Thoracic aorta (tissue), 2 donors: ENCODE measurements at places on chromosomes 6 and 20. TPM values are rescaled to one million over a fixed set of nuclear protein-coding genes. Genes with fewer than 3 reads are reported as not detected.
A peak's percentile ranks its signal among the peaks of the same experiment; 100 is the strongest.

- no peaks in the 10 kb centered on the region for H3K27me3 ChIP-seq
- no peaks in the 10 kb centered on the region for H3K4me1 ChIP-seq
- H3K4me3 ChIP-seq, result no peak overlapping the region
These were observed 66.8 kb upstream of the CBLN4 start for GRCh38 chr20:56072165-56072564.

DNA sequence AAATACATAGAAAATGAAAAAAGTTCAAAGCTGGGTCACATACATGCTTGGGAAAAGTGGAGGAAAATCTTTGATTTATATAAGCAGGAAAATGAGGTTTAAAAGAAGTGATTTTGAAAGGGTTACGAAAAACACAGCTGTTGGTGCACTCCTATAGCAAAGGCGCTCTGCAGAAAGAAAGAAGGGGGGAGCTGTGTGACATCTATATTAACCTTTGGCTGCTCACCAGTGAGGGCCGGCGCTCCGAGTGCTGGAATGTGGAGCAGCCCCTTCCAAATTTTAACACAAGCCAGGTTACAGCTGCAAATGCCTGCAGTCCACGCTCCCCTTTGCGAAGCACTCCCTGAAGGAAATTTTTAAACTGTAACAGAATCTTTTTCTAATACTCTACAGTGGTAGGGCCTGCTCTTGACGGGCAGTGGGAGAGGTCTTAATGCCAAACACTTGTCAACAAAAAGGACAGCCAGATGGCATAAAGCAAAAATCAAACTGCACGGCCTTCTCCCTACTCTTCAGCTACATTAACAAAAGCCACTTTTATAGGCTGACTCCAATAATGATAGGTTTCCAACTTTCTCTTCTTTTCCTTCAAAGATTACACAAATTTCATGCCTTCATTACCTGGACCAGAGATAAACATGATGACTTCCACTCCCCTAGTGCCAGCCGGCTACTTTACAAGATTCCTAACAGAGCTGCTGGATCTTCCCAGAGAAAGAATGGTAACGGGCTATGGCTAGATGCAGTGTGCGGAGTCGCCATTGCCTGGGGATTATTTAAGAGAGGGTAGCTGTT is 4.8 kb downstream of the BMP7 start:
- H3K27me3 ChIP-seq, result no peaks in the 10 kb centered on the region
- H3K36me3 ChIP-seq, result no peaks in the 10 kb centered on the region
- no peak overlapping the region for H3K27ac ChIP-seq
- no peak overlapping the region for H3K4me3 ChIP-seq
- no peaks in the 10 kb centered on the region for H3K4me1 ChIP-seq

- H3K4me3 ChIP-seq, result no peak overlapping the region
- H3K27ac ChIP-seq, result no peak overlapping the region
These were observed 127.6 kb downstream of the TTLL2 start for GRCh38 chr6:167452338-167453081.

GRCh38 chr6:87798393-87799278 is 96.6 kb upstream of the AKIRIN2 start:
- H3K27me3 ChIP-seq, result no peaks in the 10 kb centered on the region
- no peak for DNase-seq
- no peak overlapping the region for H3K27ac ChIP-seq

- peaks cover 20% of the 10 kb centered on the region for H3K4me1 ChIP-seq
- H3K27me3 ChIP-seq, result no peaks in the 10 kb centered on the region
- H3K4me3 ChIP-seq, result peak overlapping the region; percentile 99
- H3K27ac ChIP-seq, result no peak overlapping the region
- DNase-seq, result no peak
- no peaks in the 10 kb centered on the region for H3K36me3 ChIP-seq
These were observed 1.1 kb downstream of the HSF2 start for GRCh38 chr6:122400462-122401089.

- H3K27me3 ChIP-seq, result no peaks in the 10 kb centered on the region
- no peaks in the 10 kb centered on the region for H3K36me3 ChIP-seq
- no peaks in the 10 kb centered on the region for H3K4me1 ChIP-seq
- no peak overlapping the region for H3K4me3 ChIP-seq
These were observed 15.4 kb downstream of the RPS6KA2 start for GRCh38 chr6:166611631-166612030.

- no peak overlapping the region for H3K4me3 ChIP-seq
- no peaks in the 10 kb centered on the region for H3K4me1 ChIP-seq
- DNase-seq, result no peak
- H3K27ac ChIP-seq, result no peak overlapping the region
- no peaks in the 10 kb centered on the region for H3K36me3 ChIP-seq
- no peaks in the 10 kb centered on the region for H3K27me3 ChIP-seq
These were observed 6.3 kb upstream of the FAM210B start for GRCh38 chr20:56352345-56353055.

DNA sequence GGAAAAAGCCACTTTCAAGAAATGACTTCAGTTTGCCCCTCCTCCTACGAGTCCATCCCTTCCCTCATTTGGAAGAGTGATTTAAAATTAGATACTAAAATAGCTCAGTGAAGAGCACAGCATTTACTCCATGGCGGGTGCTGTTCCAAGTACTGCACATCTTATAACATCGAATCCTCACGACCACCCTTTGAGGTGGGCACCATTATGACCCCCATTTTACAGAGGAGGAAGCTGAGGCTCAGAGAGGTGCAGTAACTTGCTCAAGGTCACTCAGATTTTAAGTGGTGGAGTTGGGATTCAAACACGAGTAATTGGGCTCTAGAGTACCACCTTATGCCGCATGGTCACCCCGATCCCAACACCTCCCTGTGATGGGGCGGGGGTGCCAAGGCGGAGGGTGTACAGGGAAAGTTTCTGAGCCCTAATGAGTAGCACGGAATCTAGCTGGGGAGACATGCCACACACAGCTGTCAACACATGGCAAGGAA is 25.5 kb downstream of the TTBK1 start:
- H3K4me1 ChIP-seq, result peaks cover 6% of the 10 kb centered on the region
- H3K36me3 ChIP-seq, result no peaks in the 10 kb centered on the region
- H3K27ac ChIP-seq, result no peak overlapping the region

- no peaks in the 10 kb centered on the region for H3K36me3 ChIP-seq
- H3K27me3 ChIP-seq, result no peaks in the 10 kb centered on the region
- no peak overlapping the region for H3K4me3 ChIP-seq
These were observed 1378.6 kb upstream of the DEFB115 start for GRCh38 chr20:29878777-29879442.

GRCh38 chr6:150527100-150527499 is 72.6 kb upstream of the PLEKHG1 start:
- peak overlapping the region; percentile 35 for H3K4me3 ChIP-seq
- H3K27me3 ChIP-seq, result no peaks in the 10 kb centered on the region
- H3K4me1 ChIP-seq, result peaks cover 20% of the 10 kb centered on the region
- no peak overlapping the region for H3K27ac ChIP-seq
- H3K36me3 ChIP-seq, result no peaks in the 10 kb centered on the region
- DNase-seq, result peak; percentile 21

DNA sequence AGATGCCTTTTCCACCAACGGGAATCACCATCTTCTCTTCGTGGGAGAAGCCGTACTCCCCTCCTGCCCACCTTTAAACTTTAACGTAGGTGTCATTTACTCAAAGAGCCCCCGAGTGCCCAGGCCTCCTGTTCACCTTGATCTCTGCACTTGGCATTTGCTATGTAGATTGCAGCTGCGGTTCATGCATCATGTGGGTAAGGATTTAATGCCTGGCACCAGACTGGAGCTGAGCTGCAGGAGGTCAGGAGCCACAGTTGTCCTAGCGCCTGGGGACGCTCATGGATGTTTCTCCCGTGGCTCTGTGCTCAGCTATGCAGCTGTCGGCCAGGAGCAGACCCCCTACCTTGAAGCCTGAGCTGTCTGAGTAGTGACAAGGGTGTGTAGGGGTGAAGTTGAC is 133.7 kb downstream of the CDH4 start:
- no peak for DNase-seq
- H3K36me3 ChIP-seq, result no peaks in the 10 kb centered on the region
- no peak overlapping the region for H3K27ac ChIP-seq
- no peak overlapping the region for H3K4me3 ChIP-seq
- H3K27me3 ChIP-seq, result no peaks in the 10 kb centered on the region

DNA sequence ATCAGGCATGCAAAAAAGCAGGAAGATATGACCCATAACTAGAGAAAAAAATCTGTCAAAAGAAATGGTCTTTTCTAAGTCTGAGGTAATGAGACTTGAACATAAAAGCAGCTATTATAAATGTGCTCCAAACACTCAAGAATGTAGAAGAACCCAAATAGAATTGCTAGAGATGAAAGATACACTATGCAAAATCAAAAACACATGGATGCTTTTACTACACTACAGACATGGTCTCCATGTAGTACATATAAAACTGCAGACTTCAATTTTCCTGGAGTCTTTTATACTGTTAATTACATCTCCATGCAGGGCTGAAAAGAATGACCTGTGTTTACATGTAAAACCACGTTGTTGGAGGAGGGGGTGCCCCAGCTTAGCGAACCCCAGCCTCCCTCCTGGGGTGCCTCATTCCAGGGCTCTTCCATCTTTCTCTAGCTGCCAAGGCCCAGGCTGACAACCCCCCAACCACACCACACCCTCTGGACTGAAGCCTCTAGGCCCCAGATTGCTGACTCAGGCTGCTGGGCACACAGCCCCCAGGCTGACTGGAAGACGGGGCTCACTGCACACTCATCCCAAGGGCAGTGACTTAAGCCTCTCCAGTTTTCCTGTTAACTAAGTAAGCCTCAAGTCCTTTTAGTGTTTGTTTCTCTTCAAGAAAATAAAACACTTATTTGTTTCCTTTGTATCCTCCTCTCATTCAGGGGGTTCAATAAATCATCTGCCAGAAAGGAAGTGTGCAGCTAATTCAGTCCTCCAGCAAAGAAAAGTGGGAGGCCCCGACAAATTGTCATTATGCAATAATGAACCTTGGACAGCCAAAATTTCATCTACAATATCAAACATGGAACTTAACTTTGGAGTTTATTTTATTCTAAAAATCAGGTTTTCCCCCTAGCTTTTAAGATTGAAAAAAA is 26.0 kb upstream of the PLAGL1 start:
- DNase-seq, result no peak
- peaks cover 9% of the 10 kb centered on the region for H3K4me1 ChIP-seq
- H3K36me3 ChIP-seq, result no peaks in the 10 kb centered on the region
- H3K27me3 ChIP-seq, result no peaks in the 10 kb centered on the region

GRCh38 chr6:170207586-170208181 is 83.2 kb downstream of the DLL1 start:
- no peak for DNase-seq
- H3K36me3 ChIP-seq, result no peaks in the 10 kb centered on the region
- no peak overlapping the region for H3K27ac ChIP-seq
- H3K4me3 ChIP-seq, result no peak overlapping the region

DNA sequence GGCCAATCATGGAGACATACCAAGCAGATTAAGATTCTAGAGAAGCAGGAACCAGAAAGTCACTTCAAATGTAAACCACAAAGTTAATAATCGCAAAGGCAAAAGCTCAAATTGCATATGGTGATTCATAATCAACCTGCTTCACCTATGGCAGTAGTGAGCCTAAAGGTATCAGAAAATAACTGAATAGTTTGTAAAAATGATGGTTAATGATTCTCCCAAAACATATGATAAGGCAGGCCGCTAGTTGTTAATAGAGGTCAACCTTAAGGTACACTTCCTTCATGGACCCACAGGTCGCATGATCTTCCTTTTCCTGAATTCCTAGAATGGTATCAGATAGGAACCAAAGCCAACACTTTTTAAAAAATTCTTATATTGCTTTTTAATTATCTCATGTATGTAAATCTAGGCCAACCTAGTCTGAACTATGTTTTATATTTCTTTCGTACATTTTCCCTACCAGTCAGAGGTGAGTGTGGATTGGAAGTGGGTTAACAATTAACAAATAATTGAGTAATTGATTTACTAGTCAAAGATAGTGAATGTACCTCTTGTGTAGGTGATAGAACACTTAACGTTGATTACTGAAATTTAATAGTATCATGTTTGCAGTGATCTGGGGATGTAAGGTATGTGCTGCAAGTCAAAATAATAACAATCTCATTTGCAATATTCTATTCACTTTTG is 16.4 kb downstream of the TAAR2 start:
- H3K27me3 ChIP-seq, result no peaks in the 10 kb centered on the region
- H3K36me3 ChIP-seq, result no peaks in the 10 kb centered on the region
- no peaks in the 10 kb centered on the region for H3K4me1 ChIP-seq
- H3K4me3 ChIP-seq, result no peak overlapping the region
- no peak overlapping the region for H3K27ac ChIP-seq

GRCh38 chr20:45229264-45230056 is 8.3 kb downstream of the SEMG2 start:
- no peak overlapping the region for H3K4me3 ChIP-seq
- DNase-seq, result no peak
- H3K27me3 ChIP-seq, result no peaks in the 10 kb centered on the region
- no peaks in the 10 kb centered on the region for H3K4me1 ChIP-seq
- H3K36me3 ChIP-seq, result no peaks in the 10 kb centered on the region

DNA sequence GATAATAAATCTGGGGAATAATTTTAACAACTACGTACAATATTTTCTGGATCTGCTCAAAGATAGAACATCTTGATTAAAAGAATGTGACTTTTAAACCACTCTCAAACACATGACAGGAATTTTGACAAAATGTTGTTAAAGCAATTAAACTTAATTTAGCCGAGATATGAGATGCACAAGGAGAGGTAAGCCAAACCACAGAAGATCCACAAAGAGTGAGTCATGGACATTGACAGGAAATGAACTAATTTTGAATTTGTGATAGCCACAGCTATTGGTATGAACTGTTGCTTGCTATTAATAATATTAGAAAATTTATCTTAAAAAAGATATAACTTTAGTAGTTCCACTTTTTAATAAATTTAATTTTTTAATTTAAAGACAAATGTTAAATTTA is 27.8 kb upstream of the VGLL2 start:
- no peaks in the 10 kb centered on the region for H3K4me1 ChIP-seq
- H3K4me3 ChIP-seq, result no peak overlapping the region
- no peaks in the 10 kb centered on the region for H3K36me3 ChIP-seq
- DNase-seq, result no peak

DNA sequence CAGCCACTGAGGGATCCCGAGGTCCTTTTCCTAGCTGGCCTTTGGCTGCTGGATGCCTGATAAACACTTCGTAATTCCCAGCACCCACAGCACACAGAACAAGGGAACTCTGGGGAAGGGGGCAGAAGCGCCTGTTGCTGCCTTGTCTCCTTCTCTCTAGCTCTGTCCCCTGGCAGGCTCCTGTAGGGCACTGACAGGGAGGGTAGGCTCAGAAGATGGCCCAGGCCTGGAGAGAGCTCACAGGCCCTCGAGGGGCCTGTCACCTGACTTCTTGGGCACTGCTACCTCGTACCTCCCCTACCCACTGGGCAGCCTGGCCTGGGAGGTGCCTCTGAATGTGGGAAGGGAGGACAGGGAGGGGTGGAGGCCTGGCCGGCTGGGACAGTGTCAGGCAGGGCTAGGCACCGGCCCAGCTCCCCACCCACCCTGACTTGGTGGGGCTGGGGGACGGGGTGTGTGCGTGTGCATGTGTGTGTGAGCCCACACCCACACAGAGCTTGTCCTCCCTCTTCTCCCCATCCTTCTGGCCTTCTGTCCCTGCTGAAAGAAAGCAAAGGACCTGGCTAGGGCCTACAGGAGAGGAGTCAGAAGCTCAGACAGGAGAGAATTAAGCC is 18.1 kb downstream of the C6orf132 start:
- no peak for DNase-seq
- no peak overlapping the region for H3K4me3 ChIP-seq
- H3K36me3 ChIP-seq, result no peaks in the 10 kb centered on the region
- no peak overlapping the region for H3K27ac ChIP-seq

The ZSWIM1 gene
- total RNA-seq, result 6.4 TPM

The GMNN gene
- 6.8 TPM for total RNA-seq

The SYNDIG1 gene
- total RNA-seq, result 5.4 TPM

The CST2 gene
- not detected for total RNA-seq

The PLEKHG1 gene
- total RNA-seq, result 29.3 TPM

The CRISP3 gene
- not detected for total RNA-seq

The DHX16 gene
- 55.2 TPM for total RNA-seq

The RIPPLY2 gene
- total RNA-seq, result not detected

The GJE1 gene
- total RNA-seq, result not detected

The SPATA25 gene
- 16.7 TPM for total RNA-seq

The RHAG gene
- total RNA-seq, result not detected

The MCHR2 gene
- not detected for total RNA-seq
